MM.1S (cell line): ENCODE measurements at places on chromosomes 3 and 15.

DNA sequence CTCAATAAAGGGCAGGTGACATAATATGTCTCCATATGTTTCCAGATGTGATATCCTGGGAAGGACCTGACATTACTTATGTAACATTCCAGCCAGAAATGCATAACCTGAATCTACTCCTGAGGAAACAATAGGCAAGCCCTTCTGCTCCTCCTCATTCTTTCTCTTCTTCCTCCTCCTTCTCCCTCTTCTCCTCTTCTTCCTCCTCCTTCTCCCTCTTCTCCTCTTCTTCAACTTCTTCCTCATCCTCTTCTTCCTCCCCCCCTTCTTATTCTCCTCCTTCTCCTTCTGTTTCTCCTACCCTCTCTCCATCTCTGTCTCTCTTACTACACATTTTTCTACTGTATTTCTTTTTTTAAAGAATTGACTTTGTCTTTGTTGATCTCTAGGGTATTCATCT, 43.5 kb upstream of the ITGA11 start:
- H3K27me3 ChIP-seq: no peaks in the 10 kb centered on the region
- DNase-seq: no peak
- H3K27ac ChIP-seq: no peak overlapping the region
- no peaks in the 10 kb centered on the region for H3K36me3 ChIP-seq

GRCh38 chr3:9795207-9795606, 2.3 kb downstream of the ARPC4 start:
- H3K27ac ChIP-seq: no peak overlapping the region
- no peaks in the 10 kb centered on the region for H3K27me3 ChIP-seq
- DNase-seq: no peak
- H3K36me3 ChIP-seq: peaks cover 13% of the 10 kb centered on the region
- no peak overlapping the region for H3K4me3 ChIP-seq

GRCh38 chr3:188309437-188310269, 155.7 kb downstream of the LPP start:
- peaks cover 60% of the 10 kb centered on the region for H3K27me3 ChIP-seq
- DNase-seq: peak; percentile 75
- H3K36me3 ChIP-seq: no peaks in the 10 kb centered on the region
- no peak overlapping the region for H3K27ac ChIP-seq
- H3K4me1 ChIP-seq: peaks cover 4% of the 10 kb centered on the region; the same call in 1 of the 2 replicates

- H3K27me3 ChIP-seq: no peaks in the 10 kb centered on the region
- no peak overlapping the region for H3K4me3 ChIP-seq
- no peaks in the 10 kb centered on the region for H3K4me1 ChIP-seq
- H3K36me3 ChIP-seq: no peaks in the 10 kb centered on the region
- no peak for DNase-seq
- H3K27ac ChIP-seq: no peak overlapping the region
These were observed 223.2 kb downstream of the MBNL1 start for GRCh38 chr3:152491922-152492321.

DNA sequence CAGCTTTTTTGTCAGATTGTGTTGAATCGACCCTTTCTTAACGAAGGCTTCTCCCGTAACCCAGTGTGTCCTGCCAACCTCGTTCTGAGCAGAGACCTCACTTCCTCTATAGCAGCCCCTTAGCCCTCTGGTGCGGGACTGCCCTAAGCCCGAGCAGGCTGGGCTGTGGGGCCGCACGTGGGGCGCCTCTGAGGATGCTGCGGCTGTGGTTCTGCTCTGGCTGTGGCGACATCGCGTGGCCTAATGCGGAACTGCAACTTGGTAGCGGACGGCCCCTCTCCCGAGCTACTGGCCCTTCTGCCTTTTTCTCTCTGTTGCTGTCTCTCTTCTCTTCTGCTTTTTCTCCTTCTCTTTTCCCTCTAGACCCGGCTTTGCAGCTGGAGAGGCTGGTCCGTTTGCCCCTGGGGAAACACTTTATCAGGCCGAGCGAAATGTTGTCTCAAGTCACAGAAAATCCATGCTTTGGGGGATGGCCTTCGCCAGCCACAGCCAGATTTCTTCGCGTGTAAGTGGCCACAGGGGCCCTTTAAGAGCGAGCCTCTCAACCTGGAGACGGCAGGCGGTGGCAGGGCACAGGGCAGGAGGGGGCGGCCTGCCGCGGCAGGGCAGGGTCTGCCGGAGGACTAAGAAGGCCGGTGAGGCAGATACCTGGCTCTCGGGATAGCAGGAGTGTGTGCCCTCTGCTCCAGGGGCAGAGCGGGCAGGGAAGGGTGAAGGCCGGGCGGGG, 19.4 kb upstream of the KIF23 start:
- no peaks in the 10 kb centered on the region for H3K27me3 ChIP-seq
- peak; percentile 71 for DNase-seq
- no peaks in the 10 kb centered on the region for H3K36me3 ChIP-seq
- H3K4me1 ChIP-seq: 0 out of 2 replicates have a peak, but pooled peaks cover 4% of the 10 kb centered on the region
- no peak overlapping the region for H3K4me3 ChIP-seq

DNA sequence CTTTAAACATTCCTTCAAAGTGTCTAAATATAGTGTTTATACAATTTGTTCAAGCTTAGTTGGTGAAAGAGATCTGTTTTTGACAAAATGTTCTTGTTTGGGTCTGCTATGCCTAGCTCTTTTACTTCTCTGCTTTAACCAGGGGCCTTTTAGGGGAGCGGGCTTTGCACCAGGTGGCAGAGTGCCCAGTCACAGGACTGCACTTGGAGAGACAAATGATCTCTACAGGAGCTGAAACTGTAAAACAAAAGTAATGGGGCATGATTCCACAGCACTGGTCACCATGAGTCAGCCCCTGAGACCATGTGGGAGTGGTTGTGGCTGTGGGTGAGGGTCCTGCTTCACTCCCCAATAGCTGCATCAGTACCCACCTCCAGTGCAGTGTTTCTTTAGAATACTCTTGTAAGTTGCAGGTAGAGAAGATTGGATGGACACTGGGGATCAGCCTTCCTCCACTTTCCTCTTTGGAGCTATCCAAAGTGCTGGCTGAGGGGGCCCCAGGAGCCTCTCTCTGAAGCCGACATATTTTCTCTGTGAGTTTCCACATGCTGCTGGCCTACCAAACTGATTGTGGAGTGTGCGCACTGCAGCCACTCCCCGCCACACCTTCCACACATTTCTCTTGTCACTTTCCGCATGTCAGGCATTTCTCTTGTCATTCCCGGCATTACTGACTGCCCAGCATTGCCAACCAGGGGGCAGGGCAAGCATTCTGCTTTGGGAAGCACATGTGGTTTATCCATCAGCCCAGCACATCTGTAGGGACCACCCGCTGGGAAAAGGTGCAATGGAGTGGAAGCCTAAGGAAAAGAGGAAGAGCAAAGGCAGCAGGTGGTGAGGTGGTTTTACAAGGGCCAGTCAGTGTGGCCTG, 110.0 kb downstream of the EPHB1 start:
- no peak overlapping the region for H3K4me3 ChIP-seq
- no peaks in the 10 kb centered on the region for H3K4me1 ChIP-seq
- no peak overlapping the region for H3K27ac ChIP-seq
- DNase-seq: no peak
- no peaks in the 10 kb centered on the region for H3K36me3 ChIP-seq

DNA sequence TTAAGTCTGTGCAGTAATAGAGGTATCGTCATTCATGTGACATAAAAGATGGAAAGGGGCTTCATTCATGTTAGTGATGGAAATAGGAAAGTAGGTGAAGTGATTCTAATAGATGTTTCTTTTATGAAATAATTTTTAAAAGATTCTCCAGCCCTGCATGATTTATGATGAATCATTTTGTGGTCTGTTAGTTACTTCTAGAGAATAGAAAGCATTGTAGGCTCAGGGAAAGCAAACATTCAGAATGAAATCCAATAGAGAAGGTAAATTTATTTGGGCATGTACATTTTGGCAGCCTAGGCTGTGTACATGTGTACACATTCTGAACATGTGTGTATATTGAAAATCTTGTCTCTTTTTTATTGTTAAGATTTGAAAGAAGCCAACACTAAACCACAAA, 23.1 kb downstream of the PPARG start:
- H3K4me3 ChIP-seq: no peak overlapping the region
- H3K4me1 ChIP-seq: no peaks in the 10 kb centered on the region
- no peaks in the 10 kb centered on the region for H3K36me3 ChIP-seq
- no peak for DNase-seq

GRCh38 chr3:13537909-13538296, 11.0 kb upstream of the FBLN2 start:
- H3K27me3 ChIP-seq: peaks cover 83% of the 10 kb centered on the region
- no peak for DNase-seq
- H3K4me1 ChIP-seq: no peaks in the 10 kb centered on the region
- no peak overlapping the region for H3K27ac ChIP-seq
- no peaks in the 10 kb centered on the region for H3K36me3 ChIP-seq
- H3K4me3 ChIP-seq: no peak overlapping the region

DNA sequence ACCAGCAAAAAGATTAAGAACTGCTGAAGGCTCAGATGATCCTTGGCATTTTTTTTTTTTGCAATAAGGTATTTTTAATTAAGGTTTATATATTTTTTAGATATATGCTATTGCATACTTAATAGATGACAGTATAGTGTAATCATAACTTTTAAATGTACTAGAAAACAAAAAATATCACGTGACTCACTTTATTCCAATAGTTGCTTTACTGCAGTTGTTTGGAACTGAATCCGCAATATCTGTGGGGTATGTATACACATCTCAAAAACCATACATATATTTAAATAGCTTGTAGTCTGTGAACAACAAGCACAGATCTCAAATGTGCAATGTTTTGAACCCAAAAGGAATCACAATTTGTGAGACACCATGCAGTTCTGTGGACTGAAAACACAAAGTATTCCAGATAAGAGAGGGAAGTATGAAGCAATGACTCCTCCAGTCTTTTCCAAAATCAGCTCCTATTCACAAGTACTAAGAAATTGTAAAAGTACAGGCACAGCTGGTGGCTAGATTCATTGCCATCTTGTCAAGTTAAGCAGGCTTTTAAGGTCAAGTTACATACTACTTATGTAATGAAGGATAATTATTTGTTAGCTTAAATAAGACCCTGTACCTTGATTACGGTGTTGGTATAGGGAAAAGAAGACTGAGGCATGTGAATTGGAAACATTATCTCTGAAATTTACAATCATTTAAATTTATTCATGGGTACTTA, 331.1 kb downstream of the TBC1D5 start:
- H3K27me3 ChIP-seq: no peaks in the 10 kb centered on the region
- H3K27ac ChIP-seq: no peak overlapping the region
- no peak overlapping the region for H3K4me3 ChIP-seq

GRCh38 chr15:85168642-85169173, 187.1 kb downstream of the PDE8A start:
- no peaks in the 10 kb centered on the region for H3K4me1 ChIP-seq
- no peaks in the 10 kb centered on the region for H3K36me3 ChIP-seq
- H3K27me3 ChIP-seq: no peaks in the 10 kb centered on the region
- H3K4me3 ChIP-seq: peak overlapping the region; percentile 46
- peak; percentile 85 for DNase-seq

DNA sequence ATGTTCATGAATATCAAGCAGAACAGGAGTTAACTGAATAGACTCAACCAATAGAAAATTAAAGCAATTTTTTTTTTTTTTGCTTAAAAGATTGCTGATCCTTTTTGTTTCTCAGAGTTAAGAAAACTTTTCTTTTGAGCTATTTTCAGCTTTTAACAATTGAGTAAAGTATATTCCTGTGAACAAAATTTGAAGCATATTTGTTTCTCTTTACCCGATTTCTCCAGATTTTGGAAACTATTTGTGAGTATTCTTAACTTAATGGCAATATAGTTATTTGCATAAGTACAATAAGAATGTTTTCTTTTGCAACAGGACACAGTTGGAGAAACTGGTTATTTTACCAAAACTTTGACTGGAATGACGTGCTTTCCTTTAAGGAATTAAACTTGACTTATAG, 53.4 kb upstream of the C15orf39 start:
- no peak overlapping the region for H3K4me3 ChIP-seq
- peaks cover 5% of the 10 kb centered on the region; the same call in 1 of the 2 replicates for H3K4me1 ChIP-seq
- no peaks in the 10 kb centered on the region for H3K27me3 ChIP-seq
- no peaks in the 10 kb centered on the region for H3K36me3 ChIP-seq

DNA sequence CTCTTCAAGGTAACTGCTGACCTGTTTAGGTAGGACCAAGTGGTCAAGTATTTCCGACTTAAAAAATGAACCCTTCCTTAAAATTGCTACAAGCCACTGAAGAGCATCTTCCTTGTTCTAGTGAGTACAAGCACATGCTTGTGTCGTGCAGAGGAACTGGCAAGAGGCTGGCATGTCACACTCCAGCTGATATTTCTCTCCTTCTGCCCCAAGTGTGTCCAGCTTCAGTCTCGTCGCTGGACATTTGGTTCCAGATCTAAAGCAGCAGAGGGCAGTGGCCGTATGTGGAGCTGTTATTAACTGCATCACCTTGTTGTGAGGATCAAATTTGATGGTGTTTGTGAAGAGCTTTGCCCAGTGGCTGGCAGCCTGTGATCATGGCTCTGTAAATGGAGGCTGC, 10.0 kb downstream of the RBP2 start:
- H3K4me1 ChIP-seq: no peaks in the 10 kb centered on the region
- H3K36me3 ChIP-seq: no peaks in the 10 kb centered on the region
- no peaks in the 10 kb centered on the region for H3K27me3 ChIP-seq
- no peak overlapping the region for H3K27ac ChIP-seq
- H3K4me3 ChIP-seq: no peak overlapping the region

GRCh38 chr3:128310286-128311058, 156.2 kb downstream of the DNAJB8 start:
- no peak overlapping the region for H3K27ac ChIP-seq
- H3K36me3 ChIP-seq: no peaks in the 10 kb centered on the region; the same call in 1 of the 2 replicates
- H3K4me3 ChIP-seq: no peak overlapping the region
- H3K4me1 ChIP-seq: no peaks in the 10 kb centered on the region
- no peak for DNase-seq

- H3K27ac ChIP-seq: no peak overlapping the region
- no peak overlapping the region for H3K4me3 ChIP-seq
- peaks cover 14% of the 10 kb centered on the region for H3K4me1 ChIP-seq
- no peak for DNase-seq
- H3K27me3 ChIP-seq: peaks cover 25% of the 10 kb centered on the region
These were observed 24.0 kb downstream of the FLNB start for GRCh38 chr3:58032186-58032585.

DNA sequence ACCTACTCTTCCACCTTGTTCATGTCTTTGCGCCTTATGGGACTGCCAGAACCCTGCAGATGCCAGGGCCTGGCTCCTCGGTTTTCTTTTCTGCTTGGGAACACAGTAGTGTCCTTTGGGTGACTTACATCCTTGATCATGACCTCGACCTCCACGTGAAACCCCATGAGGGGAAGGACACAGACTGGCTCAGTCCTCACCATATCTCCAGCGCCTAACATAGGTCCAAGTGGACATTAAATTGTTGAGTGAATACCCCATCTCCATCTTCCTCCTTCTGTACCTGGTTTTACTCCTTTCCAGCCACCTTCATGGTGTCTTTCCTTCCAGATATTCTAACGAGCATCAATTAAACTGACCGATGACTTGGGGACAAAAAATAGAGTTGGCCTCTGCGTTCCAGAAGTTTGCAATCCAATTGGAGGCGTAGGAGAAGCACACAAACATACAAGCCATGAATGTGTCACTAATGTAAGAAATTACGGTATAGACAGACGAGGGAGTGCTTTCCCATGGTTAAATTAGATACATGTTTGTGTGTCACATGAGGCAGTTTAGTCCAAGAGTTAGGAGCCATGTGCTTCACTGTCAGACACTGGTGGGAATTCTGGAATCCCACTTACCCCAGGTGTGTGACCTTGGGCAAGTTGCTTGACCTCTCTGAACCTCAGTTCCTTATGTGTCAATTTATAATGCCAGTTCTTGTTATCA, 907 bp upstream of the HERC1 start:
- no peaks in the 10 kb centered on the region for H3K27me3 ChIP-seq
- no peaks in the 10 kb centered on the region for H3K36me3 ChIP-seq

GRCh38 chr3:125075738-125076137, 19.9 kb upstream of the HEG1 start:
- H3K27ac ChIP-seq: no peak overlapping the region
- H3K4me1 ChIP-seq: no peaks in the 10 kb centered on the region
- no peak overlapping the region for H3K4me3 ChIP-seq
- no peak for DNase-seq
- no peaks in the 10 kb centered on the region for H3K36me3 ChIP-seq
- H3K27me3 ChIP-seq: no peaks in the 10 kb centered on the region

GRCh38 chr15:81133782-81134461, at the start of gene CFAP161:
Gene CFAP161, plus strand, starts transcription at chr15:81134270. Its CDS starts 60 bp downstream, at chr15:81134330.
- no peaks in the 10 kb centered on the region for H3K4me1 ChIP-seq
- peak; percentile 92 for DNase-seq
- no peaks in the 10 kb centered on the region for H3K36me3 ChIP-seq
